Colonic mucosa (tissue), 4 donors: ENCODE measurements at places on chromosomes 1 and 21.

DNA sequence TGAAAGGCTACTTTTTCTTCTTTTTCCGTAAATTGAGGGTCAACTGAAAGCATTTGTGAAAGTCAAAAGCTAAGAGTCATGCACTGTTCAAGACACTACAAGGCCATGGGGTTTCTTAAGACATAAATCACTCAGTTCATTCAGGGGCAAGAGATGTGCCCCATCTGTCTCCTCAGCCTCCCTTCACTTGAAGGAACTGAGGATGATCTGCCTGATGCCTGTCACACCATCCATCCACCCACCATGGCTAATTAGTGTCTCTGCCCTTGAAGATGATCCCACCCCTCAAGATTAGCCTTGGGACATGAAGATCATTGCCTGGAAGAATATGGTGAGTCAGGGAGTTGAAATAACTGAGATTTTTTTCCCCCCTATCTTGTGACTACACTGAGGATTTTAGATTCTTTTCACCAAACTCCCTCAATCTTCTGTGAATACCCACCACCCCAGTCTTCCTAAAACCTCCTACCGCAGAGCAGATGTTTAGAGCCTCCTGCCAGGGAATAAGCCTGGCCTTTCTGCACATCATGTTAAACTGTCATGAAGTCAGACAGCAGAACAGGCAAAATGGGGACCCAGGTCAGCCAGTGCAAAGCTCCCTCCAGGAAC lies 88.6 kb upstream of the LMO4 start:
- DNase-seq = no peak

GRCh38 chr1:206117151-206117948 lies at the start of gene AVPR1B:
Gene AVPR1B, minus strand, starts transcription at chr1:206117388. Its CDS starts 498 bp downstream, at chr1:206116890.
- peak; percentile 33 for DNase-seq

GRCh38 chr1:98045767-98046641 lies 125.2 kb upstream of the DPYD start:
- DNase-seq = no peak

GRCh38 chr1:1291548-1292441 lies 11.6 kb downstream of the SCNN1D start:
- DNase-seq = peak; percentile 83

DNA sequence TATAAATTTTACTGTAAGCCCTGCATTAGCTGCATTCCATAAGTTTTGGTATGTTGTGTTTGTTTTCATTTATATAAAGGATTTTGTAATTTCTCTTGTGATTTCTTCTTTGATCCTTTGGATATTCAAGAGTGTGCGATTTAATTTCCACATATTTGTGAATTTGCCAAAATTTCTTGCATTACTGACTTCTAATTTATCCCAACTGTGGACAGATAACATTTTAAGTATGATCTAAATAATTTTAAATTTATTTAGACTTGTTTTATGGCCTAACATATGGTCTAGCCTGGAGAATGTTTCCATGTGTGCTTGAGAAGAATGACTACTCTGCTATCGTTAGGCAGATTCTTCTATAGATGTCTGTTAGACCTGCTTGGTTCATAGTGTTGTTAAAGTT lies 23.2 kb downstream of the RPE65 start:
- DNase-seq = no peak

DNA sequence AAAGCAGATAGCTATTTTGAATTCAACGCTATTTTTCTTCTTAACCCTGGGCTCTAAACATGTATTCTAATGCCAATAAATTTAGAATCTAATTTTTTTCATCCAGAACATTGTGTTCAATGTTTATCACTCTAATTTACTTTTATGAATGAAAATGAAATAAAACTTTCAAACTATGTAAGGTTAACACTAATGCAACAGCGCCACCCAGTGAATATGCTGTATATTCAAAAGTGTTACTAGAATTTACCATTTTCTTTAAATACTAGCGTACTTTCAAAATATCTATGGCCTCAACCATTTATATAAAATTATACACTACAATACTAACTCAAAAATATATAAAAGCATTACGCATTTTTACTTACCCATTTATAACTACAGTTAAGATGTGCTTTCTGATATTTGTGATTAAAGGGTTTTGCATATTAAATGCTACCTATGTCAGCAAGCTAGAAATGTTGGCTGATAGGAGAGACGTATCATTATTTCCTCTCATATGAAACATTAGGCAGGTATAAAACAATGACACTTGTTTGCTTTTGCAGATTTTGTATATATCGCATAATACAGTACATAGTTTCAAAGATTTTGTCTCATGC lies 5.9 kb upstream of the NUF2 start:
- DNase-seq = peak; percentile 24

DNA sequence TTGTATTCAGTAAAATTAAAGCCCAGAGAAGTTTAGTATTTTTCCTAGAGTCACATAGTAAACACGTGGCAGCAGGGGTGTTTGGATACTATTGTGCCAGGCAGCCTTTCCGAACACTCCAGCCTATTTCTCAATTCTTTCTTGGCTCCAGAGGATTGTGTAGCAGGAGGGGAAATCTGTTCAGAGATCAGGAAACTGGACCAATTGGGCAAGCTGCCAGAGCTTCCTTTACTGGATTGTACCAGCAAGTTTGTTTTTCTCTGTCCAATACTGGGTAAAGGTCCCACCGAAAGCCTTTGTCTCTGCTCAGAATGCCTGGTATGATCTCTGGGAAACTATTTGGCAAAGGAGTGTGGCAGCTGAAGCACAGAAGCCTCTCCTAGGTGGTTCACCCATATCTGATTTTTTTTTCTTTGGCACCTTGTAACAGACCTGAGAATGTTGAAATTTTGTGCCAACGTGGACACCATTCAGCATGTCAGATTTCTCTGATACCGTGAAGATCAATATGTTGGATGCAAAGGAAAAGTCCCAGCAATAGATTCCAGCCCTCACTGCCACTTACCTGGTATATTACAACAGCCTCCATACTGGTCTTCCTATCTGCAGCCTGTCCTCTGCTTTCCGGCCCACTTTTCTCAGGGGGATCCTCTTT lies 126.2 kb downstream of the FGGY start:
- peak; percentile 81 for DNase-seq

GRCh38 chr1:221074332-221074731 lies 195.1 kb downstream of the HLX start:
- no peak for DNase-seq

GRCh38 chr1:207944571-207944970 lies 33.6 kb upstream of the CD34 start:
- no peak for DNase-seq

GRCh38 chr21:34835526-34835925 lies 166.7 kb downstream of the CLIC6 start:
- no peak for DNase-seq

- no peak for DNase-seq
These were observed 78.8 kb downstream of the TRABD2B start for GRCh38 chr1:47918257-47918867.

GRCh38 chr1:95653618-95654017 lies 419.6 kb downstream of the RWDD3 start:
- DNase-seq = no peak

DNA sequence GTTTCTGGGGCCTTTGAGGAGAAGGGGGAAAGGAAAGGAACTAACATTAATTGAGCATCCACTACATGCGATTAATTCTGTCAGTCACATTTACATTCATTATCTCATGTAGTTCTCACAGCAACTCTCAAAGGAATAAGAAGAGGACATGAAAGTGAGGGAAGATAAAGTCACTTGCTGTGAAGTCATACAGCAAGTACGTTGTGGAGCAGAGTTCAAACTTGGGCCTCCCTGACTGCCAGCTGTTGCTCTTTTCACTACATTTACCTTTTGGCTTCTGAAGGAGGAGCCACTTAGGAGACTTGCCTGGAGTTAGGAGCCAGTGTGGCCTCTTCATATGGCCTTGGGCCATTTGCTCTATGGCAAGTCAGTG lies 6.2 kb downstream of the ZNF691 start:
- DNase-seq = no peak

DNA sequence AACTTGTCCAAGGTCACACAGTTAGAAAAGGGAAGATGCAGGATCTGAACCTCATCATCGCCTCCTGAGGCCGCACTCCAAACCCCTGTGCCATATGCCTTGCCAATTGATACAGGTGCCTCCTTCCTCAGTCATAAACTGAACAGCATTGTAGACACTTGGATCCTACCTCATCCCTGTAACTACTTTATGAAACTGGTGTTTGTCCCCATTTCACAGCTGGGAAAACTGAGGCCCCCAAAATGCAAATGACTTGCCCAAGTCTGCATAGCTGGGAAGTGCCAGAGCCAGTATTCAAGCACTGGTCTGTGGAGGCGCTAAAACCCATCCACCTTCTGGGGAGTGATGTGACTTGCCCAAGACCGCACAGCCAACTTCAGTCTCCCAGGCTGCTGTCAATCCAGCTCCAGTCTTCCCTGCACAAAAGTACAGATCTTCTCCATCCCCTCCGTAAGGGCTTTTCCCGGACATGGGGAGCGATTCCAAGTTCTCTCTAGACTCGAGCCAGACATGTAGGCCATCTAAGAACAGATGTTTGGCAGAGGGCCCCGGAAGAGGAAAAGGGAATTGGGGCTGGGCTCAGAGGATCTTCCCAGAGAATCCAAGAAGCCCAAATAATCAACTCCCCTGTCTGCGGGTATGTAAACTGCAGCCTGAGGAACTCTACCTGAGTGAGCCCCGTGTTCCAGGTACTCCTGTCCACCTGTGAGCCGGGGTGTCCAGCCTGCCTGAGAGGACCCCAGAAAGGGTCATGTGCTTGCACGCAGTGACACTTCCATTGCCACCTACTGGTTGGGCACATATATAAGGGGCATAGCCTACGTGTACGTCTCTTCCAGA lies 60.5 kb downstream of the SYT2 start:
- DNase-seq = no peak

DNA sequence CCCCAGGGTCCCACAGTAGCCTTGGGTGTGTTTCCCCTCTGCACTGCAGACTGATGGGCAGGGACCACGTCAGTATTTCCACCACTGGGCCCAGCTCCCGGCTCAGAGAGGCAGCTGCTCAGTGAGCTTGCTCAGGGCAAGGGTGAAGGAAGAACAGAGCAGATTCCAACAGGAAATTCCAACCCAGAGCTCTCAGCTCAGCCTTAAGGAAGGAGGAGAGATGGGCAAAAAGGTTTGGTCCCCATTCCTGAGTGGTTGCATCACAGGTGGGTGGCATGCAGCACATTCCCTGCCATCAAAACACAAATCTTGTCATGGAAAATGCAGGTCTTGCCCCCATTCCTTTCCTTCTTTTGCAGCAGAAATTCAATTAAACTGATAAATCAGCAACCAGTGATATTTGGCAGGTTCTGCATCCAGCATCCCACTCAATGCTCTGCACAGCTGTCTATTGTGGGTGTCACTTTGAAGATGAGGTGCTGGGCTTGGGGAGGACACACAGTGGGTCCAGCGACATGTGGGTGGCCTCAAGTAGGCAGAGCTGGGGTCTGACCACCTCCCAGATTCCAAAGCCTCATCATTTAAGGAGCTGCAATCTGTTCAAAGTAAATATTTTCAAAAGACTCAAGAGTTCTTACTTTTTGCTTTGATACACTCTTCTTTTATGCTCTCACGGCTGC lies 315.4 kb downstream of the DSCAM start:
- DNase-seq = no peak

- no peak for DNase-seq
These were observed 14.3 kb upstream of the LPAR3 start for GRCh38 chr1:84907095-84907827.

- DNase-seq = no peak
These were observed 157.1 kb upstream of the HMGB4 start for GRCh38 chr1:33706634-33707255.

DNA sequence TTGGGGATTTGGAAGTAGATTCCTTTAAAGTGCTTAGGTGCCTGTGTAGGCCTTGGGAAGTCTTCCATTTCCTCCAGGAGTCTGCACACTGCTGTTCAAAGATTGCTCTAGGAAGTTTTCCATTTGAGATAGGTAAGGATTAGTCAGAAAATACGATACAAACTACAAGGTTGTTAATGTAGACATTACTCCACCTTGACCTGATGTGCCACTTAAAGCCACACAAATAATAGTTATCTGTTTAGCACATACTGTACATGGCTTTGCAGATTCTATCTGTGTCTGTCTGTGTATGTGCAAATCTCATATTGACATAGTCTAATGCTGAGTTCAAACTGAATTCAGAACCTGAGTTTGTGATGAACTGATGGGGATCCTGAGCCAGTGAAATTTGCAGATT lies 118.4 kb downstream of the RHOU start:
- DNase-seq = no peak

- no peak for DNase-seq
These were observed 27.1 kb upstream of the SYT6 start for GRCh38 chr1:114180742-114181141.

DNA sequence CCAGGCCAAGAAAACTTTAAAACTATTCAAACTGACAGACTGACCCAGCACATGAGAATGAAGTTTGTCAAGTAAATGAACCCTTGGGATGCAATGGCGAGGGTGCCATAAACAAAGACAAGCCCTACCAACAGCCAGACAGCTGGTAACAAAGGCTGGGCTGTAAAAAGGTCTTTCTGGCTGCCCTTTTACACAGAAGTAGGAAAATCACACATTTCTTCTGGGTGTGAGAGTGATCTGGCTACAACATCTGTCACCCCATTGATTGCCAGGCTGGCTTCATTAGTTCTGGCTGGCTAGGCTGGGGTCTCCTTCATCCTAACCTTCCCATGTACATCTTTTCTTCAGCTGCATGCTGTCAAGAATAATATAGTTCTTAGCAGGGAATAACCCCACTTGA lies 83.6 kb upstream of the FOXD3 start:
- DNase-seq = no peak

- no peak for DNase-seq
These were observed 65.7 kb downstream of the NVL start for GRCh38 chr1:224264321-224264720.

GRCh38 chr1:162629077-162629627 lies 3.1 kb upstream of the DDR2 start:
- DNase-seq = no peak

GRCh38 chr1:119285482-119285881 lies 83.1 kb upstream of the HAO2 start:
- peak; percentile 26 for DNase-seq

GRCh38 chr1:4062041-4062440 lies 162.0 kb upstream of the C1orf174 start:
- DNase-seq = no peak

DNA sequence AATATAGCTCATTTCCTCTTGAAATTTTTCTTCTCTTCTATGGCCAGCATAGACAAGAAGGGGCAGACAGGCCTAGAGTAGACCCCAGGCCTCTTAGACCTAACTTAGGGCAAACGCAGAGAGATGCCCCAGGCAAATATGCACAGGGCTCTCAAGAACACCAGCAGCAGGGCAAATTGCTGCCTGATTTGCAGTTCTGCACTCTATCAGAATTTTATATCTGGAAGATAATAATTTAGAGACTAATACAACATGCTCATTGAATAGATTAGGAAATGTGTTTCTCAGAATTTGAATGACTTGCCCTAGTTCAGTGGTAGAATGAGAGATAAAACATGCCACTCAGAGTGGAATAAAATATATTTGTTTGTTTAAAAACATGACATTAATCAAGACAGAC lies 200.4 kb upstream of the ADGRL2 start:
- no peak for DNase-seq

DNA sequence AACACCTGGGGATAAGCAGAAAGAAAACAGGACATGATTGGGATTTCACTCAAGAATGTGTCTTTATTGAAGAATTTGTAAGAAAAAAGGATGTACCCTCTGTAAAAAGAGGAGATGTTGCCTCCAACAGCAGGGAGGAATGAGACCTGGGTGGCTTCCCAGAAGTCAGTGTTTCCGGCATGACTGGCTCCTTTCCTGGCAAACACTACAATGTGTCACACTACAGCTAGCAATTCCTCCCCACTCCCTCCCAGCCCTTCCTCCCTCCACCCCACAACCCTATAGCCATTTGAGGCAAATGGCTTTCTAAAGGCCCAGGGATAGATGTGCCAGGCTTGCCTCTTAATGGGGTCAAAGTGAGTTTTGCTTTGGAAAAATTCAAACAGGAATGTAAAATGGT lies 11.5 kb upstream of the COL8A2 start:
- no peak for DNase-seq
